ENCODE measurements at places on chromosomes 6 and 20.

DNA sequence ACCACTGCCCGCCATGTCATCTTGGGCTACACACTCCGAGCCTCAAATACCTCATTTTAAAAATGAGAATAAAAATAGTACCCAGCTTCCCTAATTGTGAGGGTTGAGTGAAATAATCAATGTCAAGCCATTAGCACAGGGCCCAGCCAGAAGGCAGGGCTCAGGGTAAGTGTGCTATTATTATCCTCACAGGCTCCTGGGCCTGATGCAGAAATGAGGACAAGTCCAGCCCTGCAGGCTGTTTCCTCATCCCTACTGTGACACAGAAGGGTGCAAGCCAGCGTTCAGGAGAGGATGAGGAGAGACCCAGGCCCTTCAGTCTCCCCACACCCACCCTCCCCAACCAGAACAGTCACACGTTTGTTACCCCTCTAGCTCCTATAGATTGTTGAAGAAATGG is 4.0 kb downstream of the DLK2 start:
- DNase-seq: no peak

GRCh38 chr20:49751397-49751736 is 37.7 kb upstream of the B4GALT5 start:
- DNase-seq: no peak

DNA sequence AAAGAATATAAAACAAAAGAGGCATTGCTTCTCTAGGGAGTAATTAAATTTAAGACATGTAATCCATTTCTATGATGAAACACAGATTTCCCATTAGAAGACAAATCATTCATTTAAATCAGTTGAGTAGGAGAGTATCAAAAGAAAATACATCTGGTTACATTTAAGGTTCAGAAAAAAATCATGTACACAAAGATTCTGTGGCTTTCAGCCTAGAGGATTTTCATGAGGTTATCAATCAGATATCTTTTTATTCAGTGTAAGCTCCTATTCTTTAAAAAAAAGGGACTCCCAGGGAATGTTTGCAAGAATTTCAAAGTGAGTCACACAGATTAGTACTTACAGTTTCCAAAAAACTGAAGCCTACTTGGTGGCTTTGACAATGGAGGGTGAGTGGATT is 24.9 kb downstream of the COL21A1 start:
- DNase-seq: no peak

GRCh38 chr20:24968278-24968800 is 19.3 kb downstream of the CST7 start:
- DNase-seq: no peak

- no peak for DNase-seq
Observed at GRCh38 chr20:44698351-44698750, 16.8 kb upstream of the CCN5 start.

DNA sequence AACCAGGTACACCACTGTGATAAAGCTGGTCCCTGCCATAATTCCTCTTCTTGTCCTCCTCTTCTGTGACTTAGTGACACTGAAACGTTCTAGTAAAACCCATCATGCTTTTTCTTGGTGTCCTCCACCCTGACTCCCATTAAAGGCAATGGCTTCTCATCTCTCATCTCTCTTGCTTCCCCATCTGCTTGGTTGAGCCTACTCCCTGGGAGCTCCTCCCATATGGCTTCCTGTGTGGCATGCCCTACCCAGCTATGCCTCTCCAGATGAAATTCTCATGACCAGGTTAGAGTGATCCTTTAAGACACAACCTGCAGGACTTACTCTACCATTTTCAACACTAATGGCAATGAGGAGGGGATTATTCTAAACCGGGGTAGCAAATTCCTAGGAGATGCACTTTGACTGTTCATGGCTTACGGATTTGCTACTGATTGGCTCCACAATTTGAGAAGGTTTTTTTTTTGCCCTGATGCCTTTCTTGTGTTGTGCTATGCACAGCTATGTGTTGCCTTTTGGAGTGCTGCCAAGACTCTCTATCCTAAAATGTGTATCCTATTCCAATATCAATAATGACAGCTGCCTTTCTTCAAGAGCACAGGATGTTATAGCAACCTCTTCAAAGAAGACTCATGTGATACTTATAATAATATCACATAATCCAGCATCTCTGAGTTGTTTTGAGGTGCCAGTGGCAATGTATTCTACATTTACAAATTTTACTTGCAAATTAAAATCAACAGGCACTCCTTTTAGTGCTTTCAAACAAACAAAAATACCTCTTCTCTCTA is 6.1 kb downstream of the SIRPG start:
- DNase-seq: peak; percentile 28

DNA sequence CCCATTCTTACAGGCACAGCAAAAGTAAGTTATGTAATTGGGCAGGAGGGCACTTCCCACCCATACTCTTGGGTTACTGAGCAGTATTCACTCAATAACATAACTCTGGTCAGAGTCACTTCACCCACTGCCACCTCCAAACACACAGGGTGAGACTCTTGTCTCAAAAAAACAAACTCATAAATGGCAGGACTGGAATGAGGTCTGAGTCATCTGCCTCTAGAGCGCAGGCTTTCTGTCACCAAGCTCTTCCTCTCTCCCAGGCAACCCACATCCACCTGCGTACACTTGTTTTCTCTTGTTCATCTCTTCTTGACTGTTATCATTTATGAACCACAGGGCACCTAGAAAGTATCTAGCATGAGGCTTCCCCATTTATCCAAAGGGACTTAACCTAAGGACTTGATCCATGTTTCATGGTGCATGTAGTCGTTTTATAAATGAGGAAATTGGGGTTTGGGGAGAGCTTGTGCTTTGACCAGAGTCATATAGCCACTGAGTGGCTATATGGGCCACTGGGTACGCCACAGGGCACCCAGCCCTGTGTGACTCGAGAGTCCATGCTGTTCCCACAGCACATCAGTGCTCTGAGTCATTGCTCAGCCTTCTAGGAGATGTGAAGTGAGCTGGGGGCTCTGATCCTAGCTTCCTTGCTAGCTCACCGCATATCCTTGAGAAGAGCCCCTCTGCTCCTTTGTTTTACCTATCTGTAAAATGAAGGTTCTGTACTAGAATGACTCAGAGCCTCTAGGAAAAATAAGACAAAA is 22.4 kb downstream of the C20orf173 start:
- no peak for DNase-seq

All from SHP77 treated with DMSO at 0.1 percent for 48 hours (cell line).